ENCODE measurements at places on chromosomes 7 and 10. TPM values are rescaled to one million over a fixed set of nuclear protein-coding genes. Genes with fewer than 3 reads are reported as not detected.

ODAD2 gene
- 1.7 TPM for total RNA-seq

ELN gene
- 0.12 TPM for total RNA-seq

GARS1 gene
- 154 TPM for total RNA-seq

FIS1 gene
- 215 TPM for total RNA-seq

HECW1 gene
- not detected for total RNA-seq

LOXL4 gene
- 5.4 TPM for total RNA-seq

PDE1C gene
- total RNA-seq, result 5.9 TPM

ACSL5 gene
- total RNA-seq, result 3.3 TPM

MYH16 gene
- total RNA-seq, result 1.4 TPM

BLNK gene
- total RNA-seq, result 0.12 TPM

GFRA1 gene
- total RNA-seq, result 42.7 TPM

FANK1 gene
- 2.8 TPM for total RNA-seq

LRRC18 gene
- total RNA-seq, result not detected

CASP7 gene
- 29.0 TPM for total RNA-seq

GJD4 gene
- not detected for total RNA-seq

GOLGA7B gene
- 0.12 TPM for total RNA-seq

PALD1 gene
- total RNA-seq, result 3.5 TPM

TUBB8 gene
- total RNA-seq, result 0.29 TPM

SH2D4B gene
- not detected for total RNA-seq

CD36 gene
- total RNA-seq, result not detected

INHBA gene
- 8.9 TPM for total RNA-seq

HOXA9 gene
- total RNA-seq, result 104 TPM

A1CF gene
- total RNA-seq, result not detected

CALCR gene
- total RNA-seq, result not detected

NCF1 gene
- 0.46 TPM for total RNA-seq

INSYN2A gene
- 0.29 TPM for total RNA-seq

MEPCE gene
- total RNA-seq, result 26.5 TPM
